ENCODE measurements at places on chromosomes 2 and 18.

DNA sequence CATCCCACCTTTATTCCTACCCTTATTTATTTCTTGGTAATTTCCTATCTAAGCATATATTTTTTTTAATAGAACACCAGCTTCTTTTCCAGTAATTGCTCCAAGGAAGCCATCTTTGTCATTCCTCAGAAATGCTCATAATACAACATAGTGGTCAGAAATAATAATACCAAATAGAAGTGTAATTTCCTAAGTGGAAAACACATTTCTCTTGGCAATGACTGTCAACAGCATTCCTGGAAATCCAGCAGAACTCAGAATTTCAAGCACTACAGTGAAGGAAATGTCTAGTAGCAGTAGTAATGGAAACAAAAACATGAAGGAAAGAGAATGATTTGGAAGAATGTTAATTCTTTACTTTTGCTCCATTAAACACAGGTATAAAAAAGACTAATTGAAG lies 56.6 kb downstream of the GDF7 start:
- no peak for DNase-seq

DNA sequence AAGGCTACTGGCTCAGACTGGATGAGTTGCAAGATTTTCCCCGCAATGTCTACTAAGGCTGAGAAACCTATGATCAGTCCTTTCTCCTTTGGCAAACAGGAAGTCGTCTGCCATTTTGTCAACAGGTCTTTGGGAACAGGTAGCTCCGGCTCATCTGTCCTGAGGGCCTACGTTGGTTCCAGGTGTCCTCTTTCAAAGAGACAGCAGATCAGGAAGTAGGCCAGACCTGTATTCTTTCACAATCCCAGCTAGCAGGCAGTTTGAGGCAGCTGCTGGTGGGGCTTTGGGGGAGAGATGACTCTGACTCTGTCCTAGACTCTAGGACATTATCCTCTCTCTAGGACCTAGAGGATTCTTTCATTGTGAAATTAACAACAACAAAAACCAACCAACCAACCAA lies 98.6 kb downstream of the ACTR2 start:
- DNase-seq = no peak

GRCh38 chr2:161283926-161284325 lies 24.3 kb upstream of the PSMD14 start:
- DNase-seq = no peak

DNA sequence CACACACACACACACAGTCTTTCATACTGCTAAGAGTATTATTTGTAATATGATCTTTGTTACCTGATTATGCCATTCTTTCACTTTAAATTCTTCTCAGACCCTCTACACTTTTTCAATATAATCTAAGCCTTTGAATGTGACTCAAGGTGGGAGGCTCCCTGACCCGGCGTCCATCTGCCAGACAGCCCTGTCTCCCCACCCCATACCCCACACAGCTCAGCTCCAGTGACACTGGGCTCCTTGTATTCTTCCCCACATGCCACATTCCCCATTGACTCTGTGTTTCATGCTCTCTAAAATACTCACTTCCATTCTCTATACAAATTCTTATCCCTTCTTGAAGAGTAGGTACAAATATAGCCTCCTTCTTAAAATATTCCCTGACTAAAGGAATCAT lies 442.2 kb downstream of the TGIF1 start:
- no peak for DNase-seq

GRCh38 chr2:102368461-102369109 lies 13.0 kb downstream of the IL18R1 start:
- DNase-seq = no peak

DNA sequence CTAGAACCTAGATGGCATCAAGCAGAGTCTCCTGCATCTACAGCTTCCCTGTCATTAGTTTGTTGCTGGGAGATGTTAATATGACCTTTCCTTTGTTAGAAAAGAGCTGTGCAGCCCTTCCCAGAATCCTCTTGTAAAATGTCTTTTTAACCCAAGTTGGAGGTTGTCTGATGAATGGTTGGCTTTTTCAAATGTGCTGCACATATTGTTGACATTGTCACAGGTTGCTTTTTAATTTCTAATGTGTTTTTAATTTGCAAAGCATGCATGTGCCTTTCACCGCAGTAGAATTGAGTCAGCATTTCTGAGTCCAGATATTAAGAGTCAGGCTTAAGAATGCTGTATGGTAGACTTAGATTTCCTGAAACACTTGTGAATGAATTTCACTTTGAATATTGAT lies 120.8 kb downstream of the GREB1L start:
- DNase-seq = no peak

- no peak for DNase-seq
Measured at GRCh38 chr18:5466256-5466655, 77.5 kb downstream of the EPB41L3 start.

GRCh38 chr18:26656944-26657536 lies 108.7 kb upstream of the KCTD1 start:
- DNase-seq = no peak

DNA sequence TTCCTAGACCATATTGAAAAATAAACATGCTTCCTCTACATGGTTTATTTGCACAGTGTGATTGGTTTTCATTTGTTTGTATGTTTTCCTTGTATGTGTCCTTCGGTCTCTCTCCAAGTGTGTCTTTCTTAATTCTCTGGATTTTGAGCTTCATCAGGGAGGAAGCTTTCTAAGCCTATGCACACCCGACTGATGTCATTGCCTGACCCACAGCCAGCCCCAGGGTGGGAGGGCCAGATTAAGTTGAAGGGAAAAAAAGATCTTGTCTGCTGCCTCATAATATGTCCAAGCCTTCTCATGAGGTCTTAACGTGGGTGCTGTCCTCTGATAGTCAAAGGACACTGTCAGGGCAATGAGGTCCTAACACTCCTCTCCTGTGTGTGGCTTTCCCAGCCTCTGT lies 115.2 kb downstream of the MARCHF4 start:
- no peak for DNase-seq

DNA sequence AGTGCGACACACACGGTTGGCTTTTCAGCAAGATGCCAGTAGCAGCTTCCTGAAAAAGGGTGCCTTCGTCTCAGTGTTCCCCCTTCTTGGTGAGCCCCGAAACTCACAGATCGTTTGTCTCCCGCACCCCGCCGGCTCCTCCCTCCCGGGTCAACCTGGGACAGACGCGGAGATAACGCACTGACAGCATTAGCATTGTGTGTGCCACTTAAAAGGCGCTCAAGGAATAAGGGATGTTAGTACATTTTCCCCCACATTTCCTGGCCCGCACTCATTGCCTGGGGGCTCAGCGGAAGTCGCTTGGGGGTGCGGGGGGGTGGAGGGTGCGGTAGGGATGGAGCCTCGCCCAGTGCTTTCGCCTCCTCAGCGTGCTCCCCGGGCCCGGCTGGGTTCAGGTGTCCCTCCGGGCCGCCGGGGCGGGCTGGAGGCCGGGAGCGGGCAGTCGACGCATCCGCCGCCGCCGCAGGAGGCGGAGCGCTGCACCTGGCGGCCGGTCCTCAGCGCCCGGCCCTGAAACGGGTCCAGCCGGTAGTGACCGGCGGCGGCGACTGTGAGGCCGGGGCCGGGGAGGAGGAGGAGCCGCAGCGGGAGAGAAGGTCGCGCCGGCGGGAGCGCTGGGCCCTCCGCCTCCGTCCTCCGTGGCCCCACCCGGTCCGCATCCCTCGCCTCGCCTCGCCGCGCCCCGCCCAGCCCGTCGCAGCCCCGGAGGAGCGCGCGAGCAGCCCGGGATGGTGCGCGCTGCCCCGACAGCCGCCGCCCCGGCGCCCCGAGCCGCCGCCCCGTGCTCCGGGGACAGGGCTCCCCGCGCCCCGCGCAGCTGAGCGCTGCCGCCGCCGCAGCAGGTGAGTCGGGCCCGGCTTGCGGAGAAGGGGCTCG lies at the start of gene MFSD6:
MFSD6 (plus strand) TSS at position 694 of the 876 bp plus-strand sequence. CDS start 27,675 bp downstream, outside the sequence.
- DNase-seq = no peak

DNA sequence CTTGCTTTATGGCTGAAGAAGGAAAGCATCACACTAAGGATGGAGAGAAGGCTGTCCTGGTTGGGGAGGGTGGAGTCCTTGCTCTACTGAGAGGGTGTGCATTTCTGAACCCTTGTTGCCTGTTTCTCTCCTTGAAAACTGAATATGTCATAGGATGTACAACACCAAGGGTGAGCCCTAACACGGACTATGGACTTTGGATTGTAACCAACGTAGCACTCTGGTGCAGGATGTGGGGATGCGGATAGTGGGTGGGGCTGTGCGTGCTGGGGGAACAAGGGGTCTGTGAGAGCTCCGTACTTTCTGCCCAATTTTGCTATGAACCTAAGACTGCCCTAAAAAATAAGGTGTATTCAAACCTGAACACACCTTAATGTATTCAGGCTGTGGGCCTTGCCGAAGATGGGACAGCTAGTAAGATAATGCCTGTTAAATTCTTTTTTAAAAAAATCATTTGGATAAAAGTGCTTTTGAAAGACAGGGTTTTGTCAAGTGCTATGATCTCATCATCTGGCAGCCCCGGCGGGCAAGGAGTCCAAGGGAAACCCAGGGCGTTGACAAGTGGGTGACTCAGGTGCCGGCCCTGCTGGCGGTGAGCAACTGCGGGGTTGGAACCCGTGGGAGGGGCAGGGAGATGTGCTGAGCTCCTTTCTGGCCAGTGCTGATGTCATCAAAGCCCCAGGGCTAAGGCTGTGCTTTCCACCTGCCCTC lies 54.0 kb downstream of the GATA6 start:
- DNase-seq = peak; percentile 77

- DNase-seq = no peak
Measured at GRCh38 chr2:43318791-43319190, 92.4 kb upstream of the ZFP36L2 start.

All from retinal pigment epithelial cell (primary cell).